ENCODE measurements at places on chromosomes 1 and 21.

DNA sequence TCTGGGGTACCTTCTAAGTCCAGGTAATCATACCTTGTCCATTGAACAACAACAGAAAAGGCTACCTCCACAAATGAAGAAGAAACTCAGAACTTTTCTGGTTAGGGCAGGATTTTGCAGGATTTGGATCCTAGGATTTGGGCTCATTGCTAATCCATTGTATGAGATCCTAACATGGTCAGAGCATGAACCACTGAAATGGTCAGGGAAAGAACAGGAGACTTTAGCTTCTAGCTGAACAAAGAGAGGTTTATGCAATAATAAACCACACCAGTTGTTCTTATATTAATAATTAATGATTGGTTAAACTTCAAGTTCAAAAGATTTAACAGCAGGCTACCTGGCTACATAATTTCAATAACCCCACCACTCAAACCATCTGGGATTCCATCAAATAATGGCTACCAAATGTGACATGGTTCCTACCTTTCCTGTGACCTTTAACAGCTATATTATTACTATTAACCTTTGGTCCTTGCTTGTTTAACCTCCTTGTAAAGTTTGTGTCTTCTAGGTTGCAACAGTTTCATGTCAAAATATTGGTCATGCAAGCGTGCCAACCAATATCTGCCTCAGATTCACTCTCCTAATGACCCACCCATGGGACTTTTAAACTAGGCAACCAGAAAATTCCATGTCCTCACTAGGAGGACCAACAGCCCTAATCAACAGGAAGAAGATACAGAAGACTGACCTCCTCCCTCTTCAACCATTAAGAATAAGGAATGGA lies 60.6 kb upstream of the USH2A start:
- DNase-seq, result no peak

DNA sequence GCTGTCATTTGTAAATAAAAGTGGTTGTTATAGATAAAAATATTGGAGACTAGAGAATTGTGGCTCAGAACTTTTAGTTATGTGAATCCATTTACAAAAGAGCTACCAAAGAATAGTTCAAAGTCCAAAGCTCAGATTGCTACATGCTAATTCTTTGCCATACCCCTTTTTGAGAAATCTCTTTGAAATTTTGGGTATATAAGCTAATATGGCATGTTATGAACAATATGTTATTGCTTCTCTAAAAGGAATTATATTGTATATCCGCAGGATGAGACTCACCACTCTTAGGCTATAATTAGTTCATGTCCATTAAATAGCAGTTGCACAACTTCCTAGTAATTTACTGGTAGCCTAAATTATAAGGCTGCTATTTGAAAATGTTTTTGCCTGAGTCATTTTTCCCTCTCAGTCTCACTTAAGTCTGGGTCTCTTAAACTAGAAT lies 178.0 kb downstream of the ZNF281 start:
- no peak for DNase-seq

- no peak for DNase-seq
Measured at GRCh38 chr1:39305555-39305954, 101.1 kb downstream of the MACF1 start.

- no peak for DNase-seq
Measured at GRCh38 chr21:39148975-39149374, 34.3 kb downstream of the PSMG1 start.

GRCh38 chr1:207917080-207917479 lies 6.2 kb upstream of the CD34 start:
- DNase-seq, result no peak

DNA sequence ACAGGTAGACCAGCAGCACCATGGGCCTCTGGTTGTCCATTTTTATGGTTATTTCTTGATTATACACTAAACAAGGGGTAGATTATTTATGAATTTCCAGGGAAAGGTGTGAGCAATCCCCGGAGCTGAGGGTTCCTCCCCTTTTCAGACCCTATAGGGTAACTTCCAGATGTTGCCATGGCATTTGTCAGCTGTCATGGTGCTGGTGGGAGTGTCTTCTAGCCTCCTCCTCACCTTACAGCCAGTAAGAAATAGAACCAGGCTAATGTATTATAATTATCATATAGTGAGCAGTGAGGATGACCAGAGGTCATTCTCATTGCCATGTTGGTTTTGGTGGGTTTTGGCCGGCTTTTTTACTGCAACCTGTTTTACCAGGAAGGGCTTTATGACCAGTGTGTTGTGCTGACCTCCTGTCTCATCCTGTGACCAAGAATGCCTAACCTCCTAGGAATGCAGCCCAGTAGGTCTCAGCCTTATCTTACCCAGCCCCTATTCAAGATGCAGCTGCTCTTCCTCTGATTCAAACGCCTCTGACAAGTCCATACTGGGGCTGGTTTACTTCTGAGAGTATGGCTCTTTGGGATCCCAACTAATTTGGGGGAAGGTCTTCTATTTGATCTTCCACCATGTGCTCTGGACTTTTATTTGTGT lies 13.5 kb upstream of the TINAGL1 start:
- no peak for DNase-seq

- DNase-seq, result no peak
Measured at GRCh38 chr1:159187647-159188374, 16.4 kb downstream of the CADM3 start.

GRCh38 chr1:184315254-184315653 lies 71.6 kb upstream of the C1orf21 start:
- no peak for DNase-seq

DNA sequence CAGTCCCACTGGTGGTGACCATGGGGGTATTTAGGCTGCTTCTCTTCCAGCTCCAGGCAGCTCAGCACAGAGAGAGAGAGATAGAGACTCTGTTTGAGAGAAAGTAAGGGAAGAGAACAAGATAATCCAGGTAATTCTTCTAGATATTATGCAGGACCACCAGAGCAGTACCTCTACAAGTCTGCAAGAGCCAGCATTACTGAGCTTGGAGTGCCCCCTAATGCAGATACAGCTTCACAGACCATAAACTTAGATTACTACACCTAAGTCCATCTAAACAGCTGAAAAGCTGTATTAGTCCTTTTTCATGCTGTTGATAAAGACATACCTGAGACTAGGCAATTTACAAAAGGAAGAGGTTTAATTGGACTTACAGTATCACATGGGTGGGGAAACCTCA lies 570.3 kb downstream of the LRRIQ3 start:
- DNase-seq, result no peak

DNA sequence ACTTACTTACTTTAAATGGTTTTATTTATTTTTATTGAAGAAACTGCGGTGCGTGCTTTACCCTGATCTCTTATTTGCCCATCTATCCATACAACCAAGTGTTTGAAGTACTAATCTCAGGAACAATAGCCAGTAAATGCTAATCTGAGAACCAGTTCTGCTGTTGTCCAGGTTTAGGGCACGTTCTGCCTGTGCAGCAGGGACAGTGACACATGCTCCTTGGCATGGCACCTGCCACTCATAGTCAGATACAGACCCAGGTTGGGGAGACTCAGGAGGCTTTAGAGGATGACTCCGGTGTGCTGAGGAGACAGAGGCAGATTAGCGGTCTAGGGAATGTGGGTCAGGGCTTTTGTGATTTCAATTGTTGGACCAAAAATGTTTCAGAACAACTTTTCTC lies 83.6 kb downstream of the NRIP1 start:
- no peak for DNase-seq

- DNase-seq, result no peak
Measured at GRCh38 chr1:69171248-69171647, 396.5 kb upstream of the LRRC7 start.

DNA sequence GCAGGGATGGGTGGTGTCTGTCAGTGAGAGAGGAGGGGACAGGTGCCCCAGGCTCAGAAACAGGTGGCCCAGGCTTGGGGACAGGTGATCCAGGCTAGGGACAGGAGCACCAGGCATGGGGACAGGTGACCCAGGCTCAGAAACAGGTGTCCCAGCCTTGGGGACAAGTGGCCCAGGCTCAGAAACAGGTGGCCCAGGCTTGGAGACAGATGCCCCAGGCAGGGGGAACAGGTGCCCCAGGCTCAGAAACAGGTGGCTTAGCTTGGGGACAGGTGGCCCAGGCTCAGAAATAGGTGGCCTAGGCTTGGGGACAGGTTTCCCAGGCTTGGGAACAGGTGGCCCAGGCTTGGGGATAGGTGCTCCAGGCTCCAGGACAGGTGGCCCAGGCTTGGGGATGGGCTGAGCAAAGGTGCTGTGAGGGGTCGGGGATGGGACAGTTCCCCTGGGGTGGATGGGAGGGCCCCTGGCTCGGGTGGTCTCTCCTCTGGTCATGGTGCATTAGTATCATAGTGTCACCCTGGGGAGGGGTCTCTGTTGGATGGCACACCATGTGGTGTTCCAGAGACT lies 87.7 kb upstream of the C1orf174 start:
- DNase-seq, result no peak

GRCh38 chr1:112527266-112528010 lies 18.7 kb downstream of the WNT2B start:
- DNase-seq, result no peak

- no peak for DNase-seq
Measured at GRCh38 chr1:55631509-55631908, 416.3 kb upstream of the USP24 start.

DNA sequence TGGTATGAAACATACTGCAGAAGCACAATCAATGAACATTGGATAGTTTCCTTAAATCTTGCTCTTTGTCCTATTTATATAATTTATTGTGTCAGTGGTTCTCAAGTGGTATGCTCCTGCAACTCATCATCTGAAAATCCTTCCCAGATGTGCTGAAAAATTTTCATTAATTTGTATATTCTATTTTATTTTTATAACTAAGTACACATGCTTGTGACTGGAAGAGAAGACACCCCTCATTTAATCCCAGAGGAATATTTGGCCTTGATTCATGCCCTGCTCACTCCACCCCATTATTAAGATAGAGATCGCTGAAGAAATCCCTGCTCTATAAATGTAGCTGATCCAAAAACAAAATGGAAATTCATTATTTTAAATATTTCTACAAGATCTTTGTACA lies 870.5 kb upstream of the CXADR start:
- no peak for DNase-seq

GRCh38 chr1:101235696-101236515 lies 913 bp upstream of the S1PR1 start:
- peak; percentile 80 for DNase-seq

- DNase-seq, result no peak
Measured at GRCh38 chr1:41274752-41275545, 32.8 kb upstream of the SCMH1 start.

GRCh38 chr1:20185834-20186782 lies at the start of the genes PLA2G2C and UBXN10:
Gene PLA2G2C, minus strand, starts transcription at chr1:20186518. Its CDS starts 9,155 bp downstream, at chr1:20177363.
Gene UBXN10, plus strand, starts transcription at chr1:20186096. Its CDS starts 4,466 bp downstream, at chr1:20190562.
- DNase-seq, result peak; percentile 68

DNA sequence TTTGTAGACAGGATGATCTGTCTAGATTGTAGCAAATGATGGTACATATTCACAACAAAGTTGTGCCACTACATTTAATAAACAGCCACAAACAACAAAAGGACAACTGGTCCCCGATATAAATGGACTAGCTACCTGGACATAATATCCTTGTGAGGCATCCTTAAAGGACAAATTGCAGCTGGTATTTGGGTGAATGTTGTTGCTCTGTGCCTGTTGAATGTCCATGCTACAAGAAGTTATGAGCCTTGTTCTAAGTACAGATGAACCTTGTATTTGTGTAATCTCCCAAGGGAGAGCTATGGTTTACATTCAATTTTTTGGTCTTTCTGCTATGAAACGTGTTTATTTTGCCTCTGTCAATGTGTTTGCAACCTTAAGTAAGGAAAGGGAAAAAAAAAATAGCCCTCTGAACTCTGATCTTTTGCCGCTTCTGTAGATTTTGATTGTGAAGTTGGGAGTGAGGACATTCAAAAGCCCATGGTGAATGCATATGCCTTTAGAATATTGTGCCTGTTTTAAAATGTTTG lies 26.5 kb downstream of the SFT2D2 start:
- DNase-seq, result no peak

GRCh38 chr1:215479567-215479966 lies 87.5 kb upstream of the KCTD3 start:
- DNase-seq, result no peak

DNA sequence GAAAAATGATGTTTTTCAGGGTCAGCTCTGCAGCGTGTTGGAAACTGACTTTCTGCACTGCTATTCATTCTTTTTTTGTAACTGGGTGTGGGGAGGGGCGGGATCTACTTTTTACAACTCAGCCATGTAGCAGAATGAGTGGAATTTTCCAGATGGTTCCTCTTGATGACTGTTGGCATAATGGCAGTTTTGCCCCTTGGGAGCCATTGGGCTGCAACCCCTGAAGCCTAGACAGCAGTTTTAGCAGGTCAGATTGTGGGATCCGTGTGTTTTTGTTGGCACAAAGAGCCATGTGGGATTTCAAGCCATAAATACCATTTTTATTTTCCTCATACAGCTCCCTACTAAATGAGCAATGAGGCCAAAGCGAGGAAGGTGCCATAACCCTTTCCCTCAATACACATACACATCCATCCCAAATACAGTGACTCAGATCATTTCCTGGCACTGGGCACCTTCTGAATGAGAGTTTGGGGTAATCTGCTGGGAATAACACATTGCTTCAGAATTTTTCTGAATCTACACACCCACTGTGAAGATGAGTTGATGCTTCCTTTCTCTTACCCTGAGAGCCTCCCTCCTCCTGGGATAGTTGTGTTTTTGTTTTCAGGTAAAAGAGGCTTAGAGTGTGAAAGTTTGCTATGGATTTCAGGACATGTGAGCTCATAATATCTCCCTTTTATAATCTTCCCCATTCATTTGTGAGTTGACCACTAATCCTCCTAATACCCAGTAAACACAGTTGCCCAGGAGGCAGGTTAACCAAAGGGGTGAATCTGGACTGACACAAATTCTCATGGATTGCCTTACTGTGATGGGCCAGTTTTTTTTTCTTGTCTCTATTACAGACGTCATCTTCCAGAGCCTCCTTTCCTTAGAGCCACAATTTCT lies 13.1 kb downstream of the S100A10 start:
- DNase-seq, result no peak

DNA sequence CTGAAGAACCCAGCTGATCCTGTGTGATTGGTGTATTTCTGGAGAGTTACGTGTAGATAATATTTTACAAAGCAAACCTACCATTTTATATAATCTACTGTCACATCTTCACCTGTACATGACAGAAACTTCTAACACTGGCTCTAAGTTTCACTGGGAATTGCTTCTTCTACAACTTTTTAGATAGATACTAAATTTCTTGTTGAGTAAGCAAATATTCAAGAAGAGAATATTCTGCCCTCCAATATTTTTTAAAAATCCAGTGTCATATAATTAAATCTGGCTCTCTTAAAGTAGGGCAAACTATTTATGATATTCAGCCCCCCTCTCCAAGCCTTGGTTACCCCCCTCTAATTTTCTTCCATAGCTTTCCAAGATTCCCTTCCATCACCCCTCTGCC lies 50.1 kb downstream of the MROH9 start:
- no peak for DNase-seq

GRCh38 chr1:171432473-171432872 lies 52.9 kb upstream of the PRRC2C start:
- DNase-seq, result no peak

DNA sequence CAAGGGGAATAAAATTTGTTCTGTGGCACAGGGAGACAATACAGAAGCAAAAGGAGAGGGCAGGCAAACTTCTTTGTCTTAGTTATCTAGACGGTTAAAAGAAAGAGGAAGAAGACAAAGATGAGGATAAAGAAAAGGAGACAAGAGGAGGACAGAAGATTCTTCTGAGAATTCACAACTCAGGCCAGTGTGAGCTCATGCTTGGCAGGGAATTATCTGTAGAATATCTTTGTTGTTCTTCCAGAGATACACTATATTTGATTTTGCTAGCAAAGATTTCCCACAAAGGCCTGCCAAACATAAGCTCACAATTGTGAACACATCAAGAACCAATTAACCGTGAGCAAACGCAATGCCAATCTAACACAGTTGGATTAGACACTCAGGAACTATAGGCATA lies 21.4 kb downstream of the SLC16A1 start:
- no peak for DNase-seq

Data from activated CD4-positive, alpha-beta T cell treated with anti-CD3 and anti-CD28 coated beads, Interleukin-2, amount 10 ng/mL, durations not matched to agents 7 days and 5 days (primary cell).